ENCODE measurements at places on chromosomes 16 and 17. TPM values are rescaled to one million over a fixed set of nuclear protein-coding genes. Genes with fewer than 3 reads are reported as not detected.

The PRSS36 gene
- polyA plus RNA-seq = 0.94 TPM

The SLC6A2 gene
- not detected for polyA plus RNA-seq

- no peak for DNase-seq
Measured at GRCh38 chr17:29096094-29096493, 53.2 kb downstream of the PIPOX start.

GRCh38 chr17:76499267-76499667 lies 2.0 kb downstream of the RHBDF2 start:
- DNase-seq = no peak

- no peak for DNase-seq
Measured at GRCh38 chr16:27439271-27440018, 37.5 kb downstream of the IL21R start.

DNA sequence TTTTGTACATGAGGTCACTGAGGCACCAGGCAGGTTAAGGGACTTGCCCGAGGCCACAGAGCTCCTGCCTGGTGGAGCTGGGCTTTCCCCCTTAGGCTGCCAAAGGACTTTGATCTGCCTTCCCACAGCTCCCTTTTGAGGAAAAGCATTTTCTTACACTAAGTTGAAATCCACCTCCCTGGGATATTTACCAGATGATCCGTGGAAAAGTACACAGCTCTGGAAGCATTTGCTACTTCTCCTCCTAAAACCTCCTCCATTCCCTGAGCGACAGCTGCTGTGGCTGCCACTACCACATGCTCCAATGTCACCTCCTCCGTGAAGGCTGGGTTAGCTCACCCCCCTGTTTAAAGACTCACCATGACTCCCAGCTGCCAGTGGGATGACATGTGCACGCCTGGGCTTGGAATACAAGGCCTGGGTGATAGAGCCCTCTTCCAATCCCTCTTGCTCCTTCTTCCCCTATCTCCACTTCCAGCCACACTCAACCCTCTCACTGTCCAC lies 1.2 kb upstream of the MPRIP start:
- no peak for DNase-seq

- no peak for DNase-seq
Measured at GRCh38 chr16:85982563-85982939, 83.6 kb downstream of the IRF8 start.

- peak; percentile 17 for DNase-seq
Measured at GRCh38 chr16:66605177-66605978, 874 bp downstream of the CMTM3 start.

- no peak for DNase-seq
Measured at GRCh38 chr17:6592173-6592572, 35.8 kb upstream of the PITPNM3 start.

DNA sequence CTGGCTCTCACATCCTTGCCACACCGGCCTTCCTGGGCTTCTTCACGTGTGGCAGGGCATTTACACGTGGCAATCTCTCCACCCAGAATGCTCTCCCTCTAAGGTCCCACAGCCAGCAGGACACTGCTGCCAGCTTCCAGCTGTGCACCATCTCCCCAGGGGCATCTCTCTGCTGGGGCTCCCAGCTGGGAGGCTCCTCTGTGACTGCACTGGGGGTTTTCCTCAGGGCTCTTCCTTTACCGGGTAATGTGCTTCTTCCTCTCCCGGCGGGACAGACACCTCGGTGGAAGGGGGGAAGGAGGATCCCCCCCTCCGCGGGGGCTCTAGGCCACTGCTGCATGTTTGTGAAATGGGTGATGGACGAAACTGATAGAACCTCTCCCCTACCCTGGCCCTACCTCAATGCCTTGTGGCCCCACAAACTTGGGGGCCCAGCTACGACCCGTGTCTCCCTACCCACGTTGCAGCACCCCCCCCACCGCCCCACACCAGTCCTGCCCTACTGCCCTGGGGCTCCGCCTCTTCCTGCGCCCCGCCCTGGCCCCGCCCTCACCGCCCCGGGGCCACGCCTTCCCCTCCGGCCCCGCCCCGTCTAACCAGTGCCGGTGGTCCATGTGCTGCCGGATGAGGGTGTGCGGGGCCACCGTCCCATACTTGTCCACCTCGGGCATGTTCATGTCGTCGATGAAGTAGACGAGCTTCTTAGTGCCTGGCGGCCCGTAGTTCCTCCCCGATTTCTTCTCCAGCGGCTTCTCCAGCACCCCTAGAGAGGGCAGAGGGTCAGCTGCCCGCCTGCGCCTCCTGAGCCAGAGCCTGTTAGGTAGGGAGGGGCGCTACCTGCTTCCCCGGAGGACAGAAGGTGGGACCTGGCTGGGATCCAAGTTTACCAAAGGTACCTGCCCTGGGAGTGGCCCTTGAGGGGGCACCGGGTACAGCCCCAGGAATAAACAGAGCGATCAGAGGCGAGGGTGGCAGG lies 92.6 kb downstream of the DNAH17 start:
- peak; percentile 54 for DNase-seq

GRCh38 chr17:54013072-54013471 lies 190.3 kb downstream of the KIF2B start:
- DNase-seq = no peak

- no peak for DNase-seq
Measured at GRCh38 chr17:4214157-4214556, 49.6 kb downstream of the ANKFY1 start.

DNA sequence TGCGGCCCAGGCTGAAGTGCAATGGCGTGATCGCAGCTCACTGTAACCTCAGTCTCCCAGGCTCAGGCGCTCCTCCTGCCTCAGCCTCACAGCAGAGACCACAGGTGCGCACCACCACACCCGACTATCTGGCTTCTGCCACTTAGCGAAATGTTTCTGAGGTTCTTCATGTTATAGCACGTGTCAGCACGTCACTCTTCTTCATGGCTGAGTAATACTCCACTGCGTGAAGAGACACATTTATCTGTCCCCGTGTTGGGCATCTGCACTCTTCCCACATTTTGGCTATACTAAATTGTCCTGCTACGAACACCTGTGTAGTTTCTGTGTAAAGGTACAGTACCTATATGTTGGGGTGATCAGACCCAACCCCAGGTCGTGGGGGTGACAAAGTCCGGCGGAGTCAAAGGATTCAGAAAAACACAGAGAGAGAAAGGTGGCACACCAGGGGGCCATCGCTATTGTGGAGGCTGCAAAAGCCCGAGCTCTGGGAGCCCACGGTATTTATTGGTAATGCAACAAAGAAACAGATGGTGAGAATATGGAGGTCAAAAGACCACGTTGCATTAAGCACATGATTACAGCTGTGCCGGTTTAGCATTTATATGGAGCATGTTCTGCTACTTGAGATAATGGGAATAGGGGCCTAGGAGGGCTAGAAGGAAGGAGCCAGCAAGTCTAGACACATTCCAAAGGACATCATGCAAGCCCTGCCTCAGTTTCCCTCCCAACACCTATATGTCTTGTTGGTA lies 851 bp upstream of the DPEP1 start:
- DNase-seq = no peak

GRCh38 chr16:65731833-65732232 lies 610.0 kb upstream of the CDH11 start:
- DNase-seq = no peak

DNA sequence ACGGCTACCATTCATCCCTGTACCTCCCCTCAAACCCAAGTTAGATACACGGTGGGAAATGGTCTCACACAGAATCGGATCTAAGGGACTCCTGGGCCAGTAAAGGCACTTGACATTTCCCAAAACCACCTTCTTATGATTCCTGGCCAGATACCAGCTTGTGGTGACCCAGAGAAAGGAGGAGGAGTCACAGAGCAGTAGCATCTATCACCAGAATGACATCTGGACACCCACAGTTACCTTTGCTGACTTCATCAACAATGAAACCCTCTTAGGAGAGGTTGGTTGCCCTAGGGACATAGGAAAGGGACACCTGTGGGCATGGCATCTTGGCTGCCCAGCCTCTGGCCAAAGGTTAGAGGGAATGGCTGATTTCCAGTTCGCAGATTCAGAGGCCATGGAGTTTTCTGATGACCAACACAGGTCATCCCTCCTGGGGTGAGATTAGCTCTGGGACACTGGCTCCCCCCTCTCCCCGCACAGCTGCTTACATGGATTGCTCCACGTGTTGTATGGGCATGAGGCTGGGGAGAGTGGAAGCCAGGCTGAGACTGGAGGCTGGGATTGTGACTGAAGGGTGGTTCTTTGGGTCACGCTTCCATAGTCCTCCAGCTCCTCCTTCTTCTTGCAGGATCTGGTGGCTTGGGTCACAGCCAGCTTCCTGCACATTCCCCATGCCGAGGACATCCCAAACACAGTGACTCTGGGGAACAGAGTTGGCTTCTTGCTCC lies 1.4 kb upstream of the AOC3 start:
- DNase-seq = no peak

DNA sequence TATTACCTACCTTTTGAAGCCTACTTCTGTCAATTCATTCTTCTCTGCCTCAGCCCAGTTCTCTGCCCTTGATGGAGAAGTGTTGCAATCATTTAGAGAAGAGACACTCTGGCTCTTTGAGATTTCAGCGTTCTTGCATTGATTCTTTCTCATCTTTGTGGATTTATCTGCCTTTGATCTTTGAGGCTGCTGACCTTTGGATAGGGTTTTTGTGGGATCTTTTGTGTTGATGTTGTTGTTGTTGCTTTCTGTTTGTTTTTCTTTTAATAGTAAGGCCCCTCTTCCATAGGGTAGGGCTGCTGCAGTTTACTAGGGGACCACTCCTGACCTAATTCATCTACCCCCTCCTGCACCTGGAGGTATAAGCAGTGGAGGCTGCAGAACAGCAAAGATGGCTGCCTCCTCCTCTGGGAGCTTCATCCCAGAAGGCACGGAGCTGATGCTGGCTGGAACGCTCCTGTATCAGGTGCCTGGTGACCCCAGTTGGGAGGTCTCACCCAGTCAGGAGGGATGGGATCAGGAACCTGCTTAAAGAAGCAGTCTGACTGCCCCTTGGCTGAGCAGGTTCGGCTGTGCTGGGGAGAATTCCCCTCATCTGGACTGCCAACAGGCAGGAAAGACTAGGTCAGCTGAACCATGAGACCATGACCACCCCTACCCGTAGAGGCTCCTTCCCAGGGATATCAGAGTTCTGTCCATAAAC lies 28.0 kb downstream of the NFATC3 start:
- DNase-seq = no peak

- no peak for DNase-seq
Measured at GRCh38 chr17:38746004-38746848, 1.9 kb downstream of the PCGF2 start.

DNA sequence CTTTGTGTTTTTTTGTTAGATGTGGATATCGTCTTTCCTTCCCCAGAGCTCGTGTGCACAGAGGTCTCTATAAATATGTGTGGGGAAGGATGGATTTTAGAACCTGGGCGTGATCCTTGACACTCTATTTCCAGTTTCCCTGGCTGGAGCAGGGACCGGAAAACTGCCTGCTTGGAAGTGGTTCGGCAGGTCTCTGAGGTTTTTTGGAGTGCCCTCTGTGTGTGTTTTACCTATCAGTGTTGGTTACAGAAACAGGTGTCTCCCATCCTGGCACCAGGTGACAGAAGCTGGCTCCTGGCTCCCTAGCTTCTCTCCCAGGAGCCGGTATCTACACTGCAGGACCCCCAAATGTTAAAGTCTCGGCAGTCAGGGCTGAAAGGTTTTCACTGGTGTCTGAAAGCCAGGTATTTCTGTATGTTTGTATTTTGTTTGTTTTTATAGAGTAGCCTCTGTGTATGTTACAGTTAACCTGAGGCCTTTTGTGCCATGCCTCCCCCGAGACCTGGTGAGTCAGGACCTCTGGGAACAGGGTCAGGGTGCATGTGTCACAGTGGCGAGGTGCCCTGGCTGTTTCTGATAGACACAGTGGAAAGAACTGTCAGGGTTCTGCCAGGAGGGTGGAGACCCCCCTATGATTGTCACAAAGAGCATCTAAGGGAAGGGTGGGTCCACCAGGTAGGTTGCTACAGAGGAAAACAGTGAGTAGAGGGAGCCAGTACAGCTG lies 31.3 kb downstream of the ZC3H18 start:
- no peak for DNase-seq

DNA sequence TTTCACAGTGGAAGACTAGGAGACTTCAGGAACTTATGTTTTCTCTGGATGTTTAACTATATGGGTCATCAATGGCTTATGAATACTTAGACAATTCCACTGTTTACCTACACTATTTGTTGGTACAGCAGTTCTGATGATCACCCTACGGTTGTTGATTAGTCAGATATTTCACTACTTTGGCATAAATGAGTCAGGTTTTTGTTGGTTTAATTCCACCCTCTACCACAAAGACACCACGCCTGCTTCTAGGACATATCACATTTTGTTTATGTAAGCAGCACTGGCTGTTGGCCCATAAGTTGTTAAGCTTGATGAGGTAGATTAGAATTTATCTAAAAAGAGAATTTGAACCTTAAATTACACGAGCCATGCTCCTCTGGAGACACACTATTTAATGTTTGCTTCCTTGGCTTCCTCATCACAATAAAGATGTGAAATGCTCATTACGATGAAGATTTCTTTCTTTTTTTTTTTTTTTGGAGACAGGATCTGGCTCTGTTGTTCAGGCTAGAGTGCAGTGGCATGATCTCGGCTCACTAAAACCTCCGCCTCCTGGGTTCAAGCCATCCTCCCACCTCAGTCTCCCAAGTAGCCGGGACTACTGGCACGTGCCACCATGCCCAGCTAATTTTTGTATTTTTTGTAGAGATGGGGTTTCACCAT lies 4.3 kb downstream of the GDE1 start:
- DNase-seq = no peak
